ENCODE measurements at places on chromosomes 5 and 9. TPM values are rescaled to one million over a fixed set of nuclear protein-coding genes. Genes with fewer than 3 reads are reported as not detected.
A peak's percentile ranks its signal among the peaks of the same experiment; 100 is the strongest.

The PCDHA3 gene
- total RNA-seq = not detected

The EPB41L4B gene
- 8.1 TPM for total RNA-seq

GRCh38 chr5:11064763-11065450 lies 303.9 kb upstream of the DAP start:
- DNase-seq = no peak

GRCh38 chr5:164868761-164869160 lies 1363.3 kb downstream of the MAT2B start:
- no peak for DNase-seq

- DNase-seq = peak; percentile 22
Observed at GRCh38 chr9:83027153-83027891, 35.6 kb downstream of the RASEF start.

DNA sequence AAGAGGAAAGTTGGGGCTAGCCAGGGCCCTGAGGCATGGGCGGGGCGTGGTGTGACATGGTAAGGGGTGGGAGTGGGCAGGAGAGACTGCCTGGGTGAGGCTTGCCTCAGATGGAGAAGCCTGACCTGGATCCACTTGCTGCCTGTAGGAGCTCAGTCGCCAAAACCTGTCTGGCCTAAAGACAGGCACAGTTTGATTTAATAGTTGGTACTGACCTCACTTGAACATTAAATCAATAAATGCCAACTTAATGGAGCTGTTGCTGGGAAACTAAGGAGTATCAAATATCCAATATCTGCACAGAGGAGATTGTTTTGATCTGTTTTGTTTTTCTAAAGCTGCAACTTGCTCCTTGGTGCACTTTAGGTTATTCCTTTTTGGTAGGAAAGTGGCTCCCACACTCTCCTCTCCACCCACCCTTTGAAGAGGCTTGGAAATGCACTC lies 86.4 kb downstream of the RCL1 start:
- DNase-seq = no peak
